Right cardiac atrium (tissue), 5 donors: ENCODE measurements at places on chromosomes 6 and 20. TPM values are rescaled to one million over a fixed set of nuclear protein-coding genes. Genes with fewer than 3 reads are reported as not detected.

- DNase-seq, result no peak
These were observed 267.5 kb downstream of the RNGTT start for GRCh38 chr6:88695937-88696336.

- no peak for DNase-seq
These were observed 5.3 kb upstream of the COL12A1 start for GRCh38 chr6:75210885-75211739.

GRCh38 chr20:36645998-36646397, at the start of gene SLA2:
SLA2 (minus strand) TSS chr20:36646196; CDS start chr20:36641335, 4,861 bp downstream.
- DNase-seq, result no peak

DNA sequence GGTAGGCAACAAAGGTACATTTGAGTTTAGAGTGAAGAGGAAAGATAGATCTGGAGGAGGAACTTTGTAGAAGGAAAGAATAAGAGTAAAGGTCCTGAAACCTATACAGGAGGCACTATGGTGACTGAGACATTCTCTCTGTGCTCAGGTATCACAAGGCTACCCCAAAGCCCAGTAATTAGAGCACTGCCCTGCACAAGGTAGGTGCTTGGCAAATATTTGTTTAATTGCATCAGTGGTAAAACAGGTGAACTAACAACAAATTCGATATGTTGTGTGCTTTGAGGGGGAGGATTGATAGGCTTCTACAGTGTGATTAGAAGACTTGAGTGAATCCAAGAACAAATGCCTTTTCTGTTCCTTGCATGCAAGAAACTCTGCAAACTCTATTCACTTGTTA, 6.8 kb upstream of the TSHZ2 start:
- DNase-seq, result no peak

- DNase-seq, result no peak
These were observed 33.9 kb downstream of the SCAF8 start for GRCh38 chr6:154767003-154767723.

The ETV7 gene
- total RNA-seq, result 0.37 TPM

- DNase-seq, result no peak
These were observed 100.1 kb upstream of the COL21A1 start for GRCh38 chr6:56347526-56347925.

The TRAPPC3L gene
- total RNA-seq, result 0.22 TPM

The KIAA0408 gene
- total RNA-seq, result 1.3 TPM

GRCh38 chr6:100704961-100705360, 176.2 kb downstream of the ASCC3 start:
- no peak for DNase-seq

- DNase-seq, result no peak
These were observed 939 bp downstream of the DTNBP1 start for GRCh38 chr6:15661853-15662325.

DNA sequence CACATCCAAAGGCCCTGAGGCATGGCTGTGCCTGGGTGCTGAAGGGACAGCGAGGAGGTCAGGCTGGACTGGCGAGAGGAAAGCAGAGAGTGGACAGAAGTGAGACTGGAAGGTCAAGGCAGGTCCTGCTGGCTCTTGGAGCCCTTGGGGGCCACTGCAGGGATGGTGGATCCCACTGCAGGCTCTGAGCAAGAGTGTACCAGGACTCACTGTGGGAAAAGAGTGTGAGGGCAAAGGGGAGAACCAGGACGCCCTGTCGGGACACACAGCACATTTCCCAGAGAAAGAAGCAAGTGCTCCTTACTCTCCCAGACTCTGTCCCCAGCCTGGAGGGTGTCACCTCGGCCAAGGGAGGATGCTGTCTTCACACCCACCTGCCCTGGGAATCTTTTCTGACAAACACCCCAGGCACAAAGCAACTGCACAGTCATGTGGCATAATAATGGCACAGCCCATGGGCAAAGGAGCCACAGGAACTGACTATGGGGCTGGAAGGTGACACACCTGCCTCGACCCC, 172.3 kb upstream of the CST7 start:
- no peak for DNase-seq

DNA sequence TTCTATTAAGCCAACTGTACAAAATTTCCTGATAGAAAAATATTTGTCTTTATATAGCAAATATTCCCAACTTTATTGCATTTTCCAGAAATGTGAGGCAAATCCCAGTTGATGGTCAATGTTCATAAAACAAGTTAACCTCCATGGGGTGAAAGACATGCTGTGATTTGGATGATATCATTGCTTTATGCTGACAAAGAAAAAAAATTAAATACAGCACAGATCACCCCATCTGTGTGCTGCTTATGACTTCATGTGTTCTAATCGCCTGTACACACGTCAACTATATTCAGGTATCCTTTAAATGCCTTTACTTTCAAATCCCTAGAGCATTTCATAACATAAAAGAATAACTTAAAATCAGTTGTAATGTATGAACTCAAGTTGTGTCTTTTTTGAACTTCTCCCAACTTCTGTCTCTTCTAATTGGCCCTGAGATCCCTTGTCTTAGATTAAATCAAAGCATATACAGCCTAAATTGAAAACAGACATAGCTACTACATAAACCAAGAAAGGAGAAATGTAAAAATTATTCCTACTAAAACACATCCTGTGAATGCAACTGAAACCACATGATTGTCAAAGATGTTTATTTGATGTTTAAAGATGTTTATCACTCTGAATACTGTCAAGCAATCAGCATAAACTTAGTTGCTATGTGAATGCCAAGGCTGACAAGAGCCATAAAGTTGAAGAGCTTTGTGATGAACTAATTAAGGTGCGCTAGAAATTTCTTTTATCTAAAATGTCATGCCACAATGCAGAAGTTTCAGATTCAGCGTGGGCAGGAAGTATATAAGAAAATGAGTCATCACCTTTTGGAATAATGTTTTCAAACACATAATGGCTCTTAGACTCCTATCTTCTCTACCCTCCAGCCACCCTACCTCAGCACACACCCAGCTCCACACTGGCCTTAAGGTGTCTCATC, 68.7 kb downstream of the FILIP1 start:
- no peak for DNase-seq

DNA sequence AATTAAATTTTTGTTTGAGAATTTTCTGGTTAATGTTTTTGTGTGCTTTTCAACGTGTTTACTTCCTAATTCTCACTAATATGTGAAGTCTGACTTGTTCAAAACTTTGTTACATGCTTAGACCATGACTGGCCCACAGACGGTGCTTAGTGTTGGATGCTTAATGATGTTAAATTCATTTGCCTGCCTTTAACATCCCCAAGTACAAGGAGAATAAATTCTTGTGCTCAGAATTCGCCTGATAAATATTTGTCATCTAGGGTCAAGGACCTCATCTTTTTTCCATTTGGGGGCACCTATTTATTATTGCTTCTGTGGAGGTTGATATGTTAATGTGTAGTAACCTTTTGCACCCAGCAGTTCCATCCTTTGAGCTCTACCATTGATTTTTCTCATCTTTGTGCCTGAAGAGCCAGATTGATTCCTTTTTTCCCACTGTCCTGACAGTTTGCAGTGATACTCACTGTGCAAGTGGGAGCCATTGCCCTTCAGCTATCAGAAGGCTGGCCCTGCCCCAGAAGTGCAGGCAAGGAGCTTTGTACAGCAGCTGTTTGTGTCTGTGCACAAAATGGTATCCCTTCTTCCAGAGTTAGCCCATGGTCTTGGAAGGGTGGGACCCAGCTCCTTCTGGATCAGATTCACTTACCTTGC, 170.8 kb downstream of the PDE7B start:
- DNase-seq, result no peak

GRCh38 chr20:22944062-22944461, 91.0 kb upstream of the SSTR4 start:
- no peak for DNase-seq

The SSTR4 gene
- not detected for total RNA-seq

- peak; percentile 79 for DNase-seq
These were observed 590 bp downstream of the RNF217 start for GRCh38 chr6:124962639-124963415.

DNA sequence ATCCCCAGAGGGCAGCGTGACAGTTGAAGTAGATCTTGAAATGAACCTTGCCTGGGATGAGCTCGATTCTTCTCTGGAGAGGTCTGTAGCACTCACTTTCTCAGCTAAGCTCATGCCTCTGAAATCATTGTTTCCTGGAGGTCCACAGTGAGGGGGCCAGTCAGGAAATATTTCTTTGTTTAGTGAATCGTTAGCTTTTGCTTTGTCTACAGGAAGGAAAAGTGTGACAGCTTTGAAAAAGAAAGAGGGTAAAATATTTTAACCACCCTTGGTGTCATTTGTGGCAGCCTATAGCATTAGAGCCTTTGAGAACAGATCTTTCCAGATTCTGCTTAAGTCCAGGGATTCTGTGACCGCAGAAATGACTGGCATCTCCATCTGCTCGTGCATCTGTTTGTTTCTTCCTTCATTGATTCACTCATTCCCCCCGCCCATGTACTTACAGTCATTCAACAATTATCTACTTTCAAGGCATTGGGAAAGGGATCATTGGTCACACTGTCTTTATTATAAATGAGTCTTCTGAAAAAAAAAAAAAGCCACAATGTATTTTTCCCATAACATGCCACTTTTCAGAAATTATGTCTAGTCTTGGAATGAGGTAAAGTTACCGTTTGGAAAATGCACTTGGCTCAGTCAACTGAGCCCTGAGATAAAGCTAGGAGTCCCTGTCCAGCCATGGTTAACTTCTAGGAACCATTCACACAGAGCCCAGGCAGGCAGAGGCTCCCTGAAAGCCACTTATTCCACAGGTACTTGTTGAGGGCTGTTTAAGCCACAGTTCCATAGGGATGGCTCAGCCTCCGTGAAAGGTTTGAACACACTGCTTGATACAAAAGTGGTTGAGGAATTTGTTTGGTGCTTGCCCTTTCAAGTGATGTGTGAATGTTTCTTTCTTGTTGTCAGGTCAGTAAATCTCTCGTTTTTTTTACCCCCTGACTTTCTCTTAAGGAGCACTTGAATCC, 86.0 kb downstream of the TIAM2 start:
- no peak for DNase-seq

GRCh38 chr6:122717350-122717749, 62.2 kb upstream of the FABP7 start:
- DNase-seq, result no peak

- no peak for DNase-seq
These were observed at the start of gene OR2J1 for GRCh38 chr6:29099190-29099589. OR2J1 (plus strand) TSS chr6:29099490; CDS start chr6:29100943, 1,453 bp downstream.

- DNase-seq, result no peak
These were observed 374.1 kb downstream of the CD109 start for GRCh38 chr6:74070091-74070490.

The PRR18 gene
- not detected for total RNA-seq

GRCh38 chr6:100517106-100517505, 52.4 kb upstream of the SIM1 start:
- no peak for DNase-seq

- DNase-seq, result no peak
These were observed 62.3 kb downstream of the FKBP5 start for GRCh38 chr6:35626401-35626800.

- no peak for DNase-seq
These were observed 92.4 kb upstream of the CEP85L start for GRCh38 chr6:118743746-118744145.

DNA sequence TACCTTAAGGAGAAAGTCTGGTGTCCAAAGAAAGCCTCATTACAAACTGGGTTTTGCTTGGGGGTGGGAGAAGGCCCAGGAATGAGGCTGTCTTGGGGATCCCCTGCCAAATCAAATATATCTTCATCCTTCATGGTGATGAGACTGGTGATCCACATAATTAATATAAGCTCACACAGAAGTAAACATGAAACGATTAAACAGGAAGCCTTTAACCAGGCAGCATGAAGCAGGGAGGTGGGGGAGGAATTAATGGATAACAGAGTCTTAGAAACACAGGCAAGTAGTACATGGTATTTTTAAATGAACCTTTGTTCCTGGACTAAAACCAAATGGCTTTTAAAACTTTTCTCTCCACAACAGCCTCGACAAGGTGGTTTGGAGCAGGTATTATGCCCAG, 437.5 kb downstream of the TFAP2A start:
- DNase-seq, result no peak

The LHFPL5 gene
- not detected for total RNA-seq

The OR2H2 gene
- total RNA-seq, result not detected

The PSORS1C1 gene
- 4.5 TPM for total RNA-seq

The GRM1 gene
- total RNA-seq, result 0.29 TPM

GRCh38 chr6:166561771-166562359, 24.6 kb downstream of the RAMACL start:
- no peak for DNase-seq

GRCh38 chr6:117329926-117330325, 64.6 kb downstream of the VGLL2 start:
- DNase-seq, result peak; percentile 12

- DNase-seq, result no peak
These were observed 263.4 kb upstream of the ECI2 start for GRCh38 chr6:4398791-4399190.

DNA sequence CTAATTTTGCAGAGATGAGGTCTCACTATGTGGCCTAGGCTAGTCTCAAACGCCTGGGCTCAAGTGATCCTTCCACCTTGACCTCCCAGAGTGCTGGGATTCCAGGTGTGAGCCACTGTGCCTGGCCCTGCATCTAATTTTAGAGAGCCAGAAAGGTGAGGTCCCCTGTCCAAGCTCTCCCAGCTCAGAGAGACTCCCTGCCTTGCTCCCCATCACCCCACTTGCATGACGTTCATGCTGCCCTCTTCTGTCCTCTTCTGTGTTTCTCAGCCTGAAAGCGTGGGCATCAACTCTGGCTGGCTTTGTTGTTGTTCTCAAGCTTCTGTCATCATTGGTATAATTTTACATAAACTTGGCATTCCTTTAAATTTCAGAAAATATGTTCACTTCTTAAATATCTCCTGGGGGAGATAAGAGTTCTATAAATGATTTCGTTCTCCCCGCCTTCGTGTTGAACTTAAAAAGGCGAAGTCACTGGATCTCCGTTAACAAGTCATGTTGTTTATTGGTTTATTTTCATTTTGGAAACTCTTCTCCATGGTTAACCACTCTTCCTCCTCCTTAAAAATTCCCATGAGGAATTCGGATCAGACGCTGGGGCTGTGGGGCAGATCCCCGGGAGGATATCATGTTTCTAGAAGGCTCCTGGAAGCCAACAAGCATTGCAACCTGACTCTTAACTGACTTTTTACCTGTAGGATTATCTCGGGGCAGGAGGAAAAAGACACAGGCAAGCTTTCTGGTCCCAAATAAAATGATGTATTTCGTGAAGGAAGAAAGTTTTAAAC, 13.2 kb upstream of the PARD6B start:
- no peak for DNase-seq

- DNase-seq, result peak; percentile 67
These were observed 425.7 kb upstream of the ARID1B start for GRCh38 chr6:156351346-156351966.

DNA sequence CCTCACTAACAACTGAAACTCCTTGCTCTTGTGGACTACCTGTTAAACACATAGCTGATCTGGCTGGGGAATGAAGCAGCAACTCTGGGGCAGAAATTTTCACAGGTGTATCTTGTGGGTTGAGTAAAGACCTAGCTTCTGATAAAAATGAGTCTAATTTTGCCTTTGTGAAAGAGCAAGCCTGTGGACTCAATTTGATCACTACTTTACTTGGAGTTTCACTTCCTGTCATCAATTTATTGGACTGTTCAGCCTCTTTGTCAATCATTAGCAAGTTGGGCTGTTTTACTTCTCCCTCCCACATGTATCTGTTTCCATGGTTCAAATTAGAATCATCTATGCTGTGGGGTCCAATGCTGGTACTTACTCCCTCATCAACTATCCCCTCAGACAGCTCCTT, 29.6 kb upstream of the CRIP3 start:
- DNase-seq, result no peak
